ENCODE measurements at places on chromosomes 11 and 22.

DNA sequence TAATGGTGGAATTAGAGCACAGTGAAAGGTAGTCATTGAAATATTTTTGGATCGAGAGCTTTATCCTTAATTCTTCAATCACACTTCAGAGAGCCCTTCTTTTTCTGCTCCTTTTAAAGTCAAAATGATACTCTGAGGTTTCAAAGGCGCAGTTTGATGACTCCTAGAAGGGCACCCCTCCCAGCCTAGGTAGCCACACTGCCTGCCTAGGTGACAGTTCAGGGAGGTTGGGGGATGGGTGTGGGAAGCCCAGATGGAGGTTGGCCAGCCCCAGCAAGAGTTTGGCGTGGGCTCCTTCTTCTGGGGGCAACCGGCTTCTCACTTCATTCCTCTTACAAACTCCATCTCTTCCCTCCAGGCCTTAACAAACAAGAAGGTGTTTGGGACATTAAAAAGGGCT is 28.6 kb upstream of the PHF21A start:
- DNase-seq, result no peak

DNA sequence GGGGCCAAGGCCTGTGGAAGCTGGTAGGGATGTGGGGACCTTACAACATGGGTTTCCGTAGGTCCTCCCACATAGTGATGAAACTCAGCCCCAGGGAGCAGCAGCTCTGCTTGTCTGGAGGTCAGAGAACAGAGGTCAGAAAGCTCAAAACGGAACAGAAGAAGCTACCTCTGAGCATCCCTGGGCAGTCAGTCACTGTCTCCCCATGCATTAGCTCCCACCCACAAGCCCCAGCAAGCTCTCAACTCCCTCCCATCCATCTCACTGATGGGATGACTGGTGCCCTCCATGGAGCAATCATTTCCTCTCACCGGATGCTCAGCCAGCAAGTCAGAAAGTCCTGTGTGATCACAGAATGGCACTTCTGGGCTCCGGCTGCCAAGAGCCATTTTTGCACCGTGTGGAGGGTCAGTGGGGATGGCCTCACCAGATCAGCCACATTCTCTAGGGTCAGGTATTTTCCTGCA is 1.9 kb downstream of the TPP1 start:
- DNase-seq, result no peak

DNA sequence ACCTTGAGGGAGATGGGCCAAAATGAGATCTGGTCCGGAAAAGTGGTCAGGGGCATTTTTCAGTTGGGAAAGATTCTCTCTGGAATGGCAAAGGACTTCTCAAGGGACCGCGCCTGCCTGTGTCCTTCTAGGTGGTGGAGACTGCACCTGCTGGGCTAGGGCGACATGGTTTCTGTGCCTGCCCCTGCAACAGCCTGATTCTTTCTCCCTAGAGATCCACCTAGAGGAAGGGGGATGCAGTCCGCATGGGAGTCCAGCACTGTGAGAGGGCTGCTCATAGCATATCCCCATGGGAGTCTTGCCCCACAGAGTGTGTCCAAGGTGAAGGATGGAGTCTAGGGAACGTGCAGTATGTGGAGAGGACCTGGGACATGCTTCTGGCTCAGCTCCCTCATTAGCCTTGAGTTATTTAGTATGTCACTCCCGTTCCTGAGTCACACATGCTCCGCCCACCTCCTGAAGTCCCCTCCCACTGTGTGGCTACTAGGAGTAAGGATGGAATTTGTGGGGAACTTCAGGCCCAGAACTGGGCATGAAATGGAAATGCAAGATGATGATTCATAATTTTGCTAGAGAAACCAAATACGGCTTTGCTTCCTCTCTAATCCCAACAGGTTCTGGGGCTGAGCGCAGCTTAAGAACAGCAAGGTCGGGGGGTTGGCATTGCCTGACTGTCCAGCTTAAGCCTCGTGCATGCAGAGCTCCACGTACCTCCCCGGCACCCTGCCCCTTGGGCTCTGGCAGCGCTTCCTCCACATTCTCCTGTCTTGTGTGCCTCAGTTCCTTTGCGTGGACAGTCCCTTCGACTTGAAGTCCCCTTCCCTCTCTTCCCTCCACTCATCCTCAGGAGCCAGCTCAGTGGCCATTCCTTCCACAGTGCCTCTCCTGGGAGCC is 35.0 kb downstream of the GRIK4 start:
- no peak for DNase-seq

- no peak for DNase-seq
These were observed 22.0 kb downstream of the IFT27 start for GRCh38 chr22:36753916-36754315.

- DNase-seq, result no peak
These were observed 70.7 kb upstream of the AKIP1 start for GRCh38 chr11:8839957-8840945.

GRCh38 chr11:115077740-115078139 is 399.4 kb downstream of the NXPE2 start:
- no peak for DNase-seq

GRCh38 chr11:33773987-33774735 is at the start of gene FBXO3:
Gene FBXO3, minus strand, starts transcription at chr11:33774520. Its CDS starts 23 bp downstream, at chr11:33774497.
- peak; percentile 71 for DNase-seq

DNA sequence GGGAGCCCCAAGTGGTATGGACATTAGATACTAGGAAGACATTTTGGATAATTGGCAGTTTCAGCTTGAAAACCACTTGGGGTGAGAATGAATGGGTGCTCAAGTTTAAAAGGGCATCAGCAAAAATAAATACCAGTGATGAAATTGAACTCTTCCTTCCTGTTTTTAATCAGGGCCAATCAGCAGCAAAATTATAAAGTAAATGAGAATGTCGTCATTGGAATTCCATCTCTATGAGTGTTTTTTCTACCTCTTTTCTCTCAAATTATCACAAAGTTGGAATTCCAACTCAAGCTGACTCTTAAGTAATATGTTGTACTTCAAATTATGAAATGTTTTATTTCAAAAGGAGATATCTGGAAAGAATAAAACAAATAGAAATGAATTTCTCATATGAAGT is 730.6 kb downstream of the METTL15 start:
- no peak for DNase-seq

GRCh38 chr11:13786688-13787087 is 118.2 kb downstream of the FAR1 start:
- DNase-seq, result no peak

- no peak for DNase-seq
These were observed 124.8 kb upstream of the CSNK2A3 start for GRCh38 chr11:11477695-11478420.

DNA sequence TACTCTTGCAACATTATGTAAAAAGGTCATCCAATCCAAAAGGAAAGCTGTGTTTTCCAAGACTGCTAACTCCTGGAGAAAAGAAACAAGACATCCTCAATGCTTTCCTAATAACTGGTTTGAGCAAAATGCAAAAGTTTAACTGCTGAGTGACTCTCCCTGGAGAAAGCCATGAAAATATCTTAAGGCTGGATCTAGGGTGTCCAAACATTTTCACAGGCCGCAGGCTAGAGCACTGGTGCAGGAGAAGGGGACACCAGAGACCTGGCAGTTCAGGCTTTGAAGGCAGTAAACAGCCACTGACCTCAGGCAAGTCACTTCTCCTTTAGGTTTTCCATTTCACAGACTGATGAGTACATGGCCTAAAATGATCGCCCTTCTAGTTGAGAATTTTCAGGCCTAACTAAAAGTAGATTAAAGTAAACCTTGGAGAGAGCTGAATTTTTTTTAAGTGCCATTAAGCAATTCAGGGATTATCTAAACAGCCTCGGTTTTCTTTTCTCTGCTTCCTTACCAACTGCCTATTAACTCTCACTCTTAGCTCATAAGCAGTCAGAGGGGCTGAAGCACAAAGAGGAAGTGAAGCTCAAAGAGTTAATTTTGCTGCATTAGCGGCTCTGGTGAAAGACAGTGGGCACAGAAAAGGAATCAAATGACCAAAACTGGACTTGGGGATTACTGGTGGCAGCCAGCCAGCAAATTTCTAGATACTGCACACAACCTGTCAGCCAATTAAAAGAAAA is 2.3 kb downstream of the CHKA start:
- no peak for DNase-seq

DNA sequence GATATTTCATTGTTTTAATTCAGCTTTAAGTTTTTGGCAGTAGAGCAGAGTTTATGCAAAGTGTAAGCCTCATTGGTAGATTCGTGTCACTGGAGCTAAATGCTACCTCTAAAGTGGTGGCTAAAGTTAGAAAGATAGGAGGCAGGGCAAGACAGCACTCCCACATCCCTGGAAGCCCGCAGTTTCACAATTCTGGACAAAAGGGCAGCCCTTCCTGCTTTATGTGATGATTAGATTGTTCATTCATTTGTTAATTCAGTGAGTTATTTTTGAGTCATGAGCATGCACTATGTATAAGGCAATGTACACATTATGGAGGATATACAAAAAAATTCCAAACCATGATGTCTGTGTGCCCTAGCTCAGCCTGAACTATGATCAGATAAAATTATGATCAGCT is 52.1 kb upstream of the EIF3M start:
- DNase-seq, result no peak

GRCh38 chr11:112977755-112978154 is 16.5 kb downstream of the NCAM1 start:
- DNase-seq, result no peak

- no peak for DNase-seq
These were observed 186.3 kb downstream of the C11orf91 start for GRCh38 chr11:33514079-33514925.

Measured in Jurkat, Clone E6-1 (cell line).